ENCODE measurements at places on chromosomes 4 and X.

DNA sequence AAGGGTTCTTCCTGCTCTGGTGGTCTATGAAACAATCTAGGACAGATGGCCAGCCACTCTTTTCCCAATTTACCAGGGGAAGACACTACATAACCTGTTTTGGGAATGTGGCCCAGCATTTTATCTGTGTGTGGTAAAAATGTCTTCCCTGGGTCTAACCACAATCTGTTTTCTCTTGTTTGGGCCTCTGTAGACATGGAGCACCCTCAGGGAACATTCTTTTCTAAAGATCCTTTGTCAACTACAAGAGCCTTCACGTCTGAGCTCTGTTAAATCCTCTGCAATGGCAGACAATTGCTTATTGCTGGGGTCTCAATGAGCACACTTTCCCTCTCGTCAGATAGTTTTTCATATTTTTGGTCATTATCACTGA, 35.5 kb downstream of the PLAC1 start:
- no peak for DNase-seq

DNA sequence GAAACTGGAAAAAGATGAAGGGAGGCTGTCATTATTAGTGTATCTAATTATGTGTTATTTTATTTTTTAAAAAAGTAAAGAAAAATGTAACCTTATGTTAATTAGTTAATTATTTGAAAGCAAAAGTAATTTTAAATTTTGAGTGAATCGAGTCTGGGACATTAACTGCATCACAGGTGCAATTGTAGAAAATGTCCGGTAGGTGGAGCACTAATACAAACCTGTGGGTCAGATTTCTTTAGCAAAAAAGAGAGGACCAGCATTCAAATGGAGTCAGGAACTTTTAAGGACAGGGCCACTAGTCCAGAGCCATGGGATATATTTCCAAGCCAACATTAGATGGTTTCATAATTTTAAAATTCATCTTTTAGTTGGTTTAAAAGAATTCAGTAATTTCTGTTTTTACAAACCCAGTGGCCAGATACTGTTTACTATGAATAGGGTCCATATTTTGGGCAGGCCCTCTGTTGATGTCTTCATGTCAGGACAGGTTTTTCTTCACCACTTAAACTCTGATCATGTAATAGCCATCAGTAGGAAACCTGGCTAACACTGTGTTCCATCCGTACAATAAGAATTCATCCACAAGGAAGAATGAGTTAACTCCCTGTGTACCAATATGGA, 27.2 kb downstream of the BST1 start:
- DNase-seq, result peak; percentile 61

- DNase-seq, result no peak
These were observed 34.4 kb upstream of the ARHGEF6 start for GRCh38 chrX:136814847-136815750.

GRCh38 chr4:52658641-52659000, 480 bp downstream of the USP46 start:
- no peak for DNase-seq

- DNase-seq, result no peak
These were observed 562.7 kb downstream of the PPARGC1A start for GRCh38 chr4:23327120-23327519.

DNA sequence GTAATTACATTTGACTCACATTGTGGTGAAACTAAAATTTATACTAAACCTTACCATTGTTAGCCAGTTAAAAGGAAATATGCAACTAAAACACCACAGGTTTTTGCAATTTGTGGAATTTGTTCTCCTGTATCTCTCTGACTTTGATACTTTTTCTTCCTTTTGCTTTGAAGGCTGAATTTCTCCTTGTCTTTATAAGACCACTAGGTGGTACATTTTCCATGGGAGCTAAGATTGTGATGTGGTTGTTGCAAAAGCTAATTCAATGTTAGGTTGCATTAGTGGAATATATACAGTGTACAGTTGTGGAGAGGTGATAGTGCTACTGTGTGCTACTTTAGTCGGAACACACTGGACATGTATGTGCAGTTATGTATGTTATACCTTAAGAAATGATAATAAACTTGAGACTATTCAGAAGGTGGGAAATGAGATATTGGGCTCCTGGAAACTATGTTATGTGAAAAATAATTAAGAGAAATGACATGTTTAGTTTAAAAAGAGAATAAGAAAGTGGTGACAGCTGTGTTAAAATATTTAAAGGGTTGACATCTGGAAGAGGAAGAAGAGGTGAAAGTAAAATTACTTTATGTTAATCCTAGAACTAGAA, 70.3 kb downstream of the ARL9 start:
- no peak for DNase-seq

DNA sequence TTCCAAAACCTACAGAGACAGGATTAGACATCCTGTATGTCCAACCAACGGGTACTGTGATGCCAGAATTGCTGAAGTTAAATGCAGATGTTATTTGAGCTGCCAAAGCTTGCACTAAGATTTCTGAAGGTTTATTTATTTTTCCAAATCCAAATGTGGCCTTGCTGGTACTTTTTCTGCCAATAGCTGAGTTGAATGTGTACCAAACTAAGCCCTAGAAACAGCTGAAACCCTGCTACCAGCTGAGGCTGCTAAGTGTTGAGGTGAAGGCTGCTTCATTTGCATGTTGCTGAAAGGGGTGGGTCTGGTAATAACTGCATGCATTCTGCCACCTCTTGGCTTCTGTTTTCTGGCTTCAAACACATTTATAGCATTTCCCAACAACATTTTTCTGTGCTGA, 366.5 kb downstream of the FAT4 start:
- no peak for DNase-seq

GRCh38 chr4:31784558-31784957, 1064.4 kb downstream of the PCDH7 start:
- no peak for DNase-seq

GRCh38 chrX:118153270-118153669, 36.7 kb upstream of the KLHL13 start:
- DNase-seq, result no peak

DNA sequence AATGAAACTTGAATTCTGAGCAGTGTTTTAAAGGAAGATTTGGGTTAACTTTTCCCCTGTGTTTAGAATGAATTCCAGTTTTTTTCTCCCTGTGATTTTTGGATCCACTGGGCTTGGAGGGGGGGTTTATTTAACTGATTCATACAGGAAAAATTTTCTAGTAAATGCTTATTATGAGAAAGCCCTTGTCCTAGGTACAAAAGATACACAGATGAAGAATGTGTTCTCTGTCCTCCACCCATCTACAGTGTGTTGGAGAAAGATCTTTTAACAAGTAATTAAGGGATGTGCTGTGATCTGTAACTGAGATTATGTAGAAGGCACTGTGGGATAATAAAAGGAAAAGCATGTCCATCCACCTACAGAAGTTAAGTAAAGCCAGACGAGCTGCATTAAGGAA, 103.9 kb downstream of the STIM2 start:
- DNase-seq, result no peak

GRCh38 chrX:11792461-11793421, 34.7 kb downstream of the MSL3 start:
- no peak for DNase-seq

DNA sequence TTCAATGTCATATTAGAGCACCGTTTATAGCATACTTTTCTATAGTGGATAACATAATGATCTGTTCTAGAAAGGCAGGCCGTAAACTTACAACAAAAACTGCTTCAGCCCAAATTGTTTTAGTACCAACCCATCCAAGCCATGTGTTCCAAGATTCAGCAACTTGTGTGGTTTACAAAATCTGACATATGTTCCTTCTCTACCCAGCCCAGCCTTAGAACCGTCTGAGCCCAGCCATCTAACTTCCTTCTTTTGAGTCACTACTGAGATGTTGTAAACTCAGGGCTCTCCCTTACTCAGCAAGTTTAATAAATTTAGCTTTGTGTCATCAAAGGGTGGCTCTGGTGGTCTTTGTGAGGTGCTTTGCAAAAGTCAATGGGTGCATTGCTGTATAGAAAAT, 32.4 kb upstream of the REPS2 start:
- no peak for DNase-seq

DNA sequence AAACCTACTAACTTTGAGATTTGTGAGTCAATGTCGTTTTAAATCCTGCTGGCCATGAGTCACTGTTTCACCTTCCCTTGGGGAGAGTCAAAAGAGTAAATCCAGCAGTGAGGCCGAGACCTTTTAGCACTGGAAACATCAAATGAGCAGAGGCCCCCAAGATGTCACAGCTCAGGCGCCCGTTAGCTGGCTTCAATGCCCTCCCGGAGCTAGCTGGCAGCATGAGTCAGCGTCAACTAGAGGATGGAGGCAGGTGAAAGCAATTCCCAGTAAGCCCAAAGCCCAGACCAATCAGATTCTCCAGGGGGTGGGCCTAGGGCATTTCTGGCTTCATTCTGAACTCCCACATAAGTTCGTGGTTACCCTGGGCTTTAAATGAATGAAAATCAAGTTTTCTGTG, 170.9 kb downstream of the CLCN4 start:
- DNase-seq, result no peak

Data from hematopoietic multipotent progenitor cell treated with erythropoietin and hydrocortisone succinate and interleukin-3 and kit ligand, for 17 days (in vitro differentiated cells).